ENCODE measurements at places on chromosomes 5 and 9.

GRCh38 chr5:25119650-25120049, 474.9 kb upstream of the CDH10 start:
- peak overlapping the region; percentile 83 for H3K27ac ChIP-seq
- peak overlapping the region; percentile 49 for H3K4me3 ChIP-seq
- H3K4me1 ChIP-seq, result peaks cover 4% of the 10 kb centered on the region

DNA sequence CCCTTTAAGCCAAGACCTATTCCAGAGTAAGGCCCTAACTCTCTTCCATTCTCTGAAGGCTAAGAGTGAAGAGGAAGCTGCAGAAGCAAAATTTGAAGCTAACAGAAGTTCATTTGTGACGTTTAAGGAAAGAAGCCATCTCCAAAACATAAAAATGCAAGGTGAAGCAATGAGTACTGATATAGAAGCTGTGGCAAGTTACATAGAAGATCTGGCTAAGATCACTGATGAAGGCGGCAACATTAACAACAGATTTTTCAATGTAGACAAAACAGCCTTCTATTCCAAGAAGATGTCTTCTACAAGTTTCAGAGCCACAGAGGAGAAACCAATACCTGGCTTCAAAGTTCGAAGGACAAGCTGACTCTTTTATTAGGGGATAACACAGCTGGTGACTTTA, 1143.4 kb downstream of the CDH12 start:
- no peak overlapping the region for H3K27ac ChIP-seq
- DNase-seq, result no peak
- H3K27me3 ChIP-seq, result no peaks in the 10 kb centered on the region
- no peak overlapping the region for H3K4me3 ChIP-seq
- H3K36me3 ChIP-seq, result no peaks in the 10 kb centered on the region
- no peaks in the 10 kb centered on the region for H3K4me1 ChIP-seq

DNA sequence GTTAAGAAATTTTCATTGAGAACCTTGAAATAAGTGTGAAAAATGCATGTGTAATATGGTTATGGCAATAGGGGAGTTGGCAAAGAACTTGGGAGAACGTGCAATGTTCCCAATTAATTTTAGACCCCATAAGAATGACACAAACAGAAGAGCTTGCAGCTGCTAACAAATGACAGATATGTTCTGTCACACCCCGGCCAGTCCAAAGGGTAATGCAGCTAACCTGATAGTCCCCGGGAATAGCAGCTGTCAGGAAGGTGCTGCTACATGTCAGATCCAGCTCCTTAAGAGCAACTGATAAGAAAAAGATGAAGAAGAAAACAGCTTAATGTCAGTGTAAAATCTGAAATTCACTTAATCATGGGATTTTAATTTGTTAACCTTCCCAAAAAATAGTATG, 30.4 kb downstream of the SEMA5A start:
- peaks cover 10% of the 10 kb centered on the region for H3K4me1 ChIP-seq
- no peaks in the 10 kb centered on the region for H3K36me3 ChIP-seq
- no peak for DNase-seq
- no peaks in the 10 kb centered on the region for H3K27me3 ChIP-seq
- no peak overlapping the region for H3K4me3 ChIP-seq

GRCh38 chr9:28234894-28235277, 661.6 kb upstream of the C9orf72 start:
- no peak for DNase-seq
- H3K27me3 ChIP-seq, result no peaks in the 10 kb centered on the region
- no peak overlapping the region for H3K4me3 ChIP-seq
- H3K27ac ChIP-seq, result no peak overlapping the region
- H3K36me3 ChIP-seq, result no peaks in the 10 kb centered on the region
- H3K4me1 ChIP-seq, result peaks cover 4% of the 10 kb centered on the region

GRCh38 chr5:9338796-9339195, 207.1 kb downstream of the SEMA5A start:
- H3K36me3 ChIP-seq, result peaks cover 3% of the 10 kb centered on the region
- H3K4me3 ChIP-seq, result no peak overlapping the region
- no peak overlapping the region for H3K27ac ChIP-seq
- no peaks in the 10 kb centered on the region for H3K27me3 ChIP-seq

GRCh38 chr5:139413963-139414362, 10.1 kb upstream of the SPATA24 start:
- no peak for DNase-seq
- H3K27ac ChIP-seq, result no peak overlapping the region
- no peaks in the 10 kb centered on the region for H3K4me1 ChIP-seq
- H3K4me3 ChIP-seq, result no peak overlapping the region
- H3K27me3 ChIP-seq, result no peaks in the 10 kb centered on the region
- peaks cover 12% of the 10 kb centered on the region for H3K36me3 ChIP-seq

- peaks cover 46% of the 10 kb centered on the region for H3K36me3 ChIP-seq
- no peak overlapping the region for H3K27ac ChIP-seq
- no peaks in the 10 kb centered on the region for H3K27me3 ChIP-seq
- H3K4me1 ChIP-seq, result no peaks in the 10 kb centered on the region
- H3K4me3 ChIP-seq, result no peak overlapping the region
- DNase-seq, result no peak
These were observed 14.1 kb downstream of the MACROH2A1 start for GRCh38 chr5:135384898-135385297.

All from WTC11 (cell line).